ENCODE measurements at places on chromosomes 16 and 17. TPM values are rescaled to one million over a fixed set of nuclear protein-coding genes. Genes with fewer than 3 reads are reported as not detected.

The STAC2 gene
- not detected for total RNA-seq

The APOH gene
- 0.27 TPM for total RNA-seq

GRCh38 chr17:75773808-75774470, 8.9 kb upstream of the GALK1 start:
- H3K4me3 ChIP-seq, result peak overlapping the region; percentile 24
- H3K27me3 ChIP-seq, result no peaks in the 10 kb centered on the region
- DNase-seq, result no peak
- H3K27ac ChIP-seq, result peak overlapping the region; percentile 73

- no peaks in the 10 kb centered on the region for H3K36me3 ChIP-seq
- no peaks in the 10 kb centered on the region for H3K27me3 ChIP-seq
- H3K27ac ChIP-seq, result no peak overlapping the region
- DNase-seq, result no peak
Observed at GRCh38 chr17:70603226-70603625, 433.9 kb downstream of the KCNJ2 start.

DNA sequence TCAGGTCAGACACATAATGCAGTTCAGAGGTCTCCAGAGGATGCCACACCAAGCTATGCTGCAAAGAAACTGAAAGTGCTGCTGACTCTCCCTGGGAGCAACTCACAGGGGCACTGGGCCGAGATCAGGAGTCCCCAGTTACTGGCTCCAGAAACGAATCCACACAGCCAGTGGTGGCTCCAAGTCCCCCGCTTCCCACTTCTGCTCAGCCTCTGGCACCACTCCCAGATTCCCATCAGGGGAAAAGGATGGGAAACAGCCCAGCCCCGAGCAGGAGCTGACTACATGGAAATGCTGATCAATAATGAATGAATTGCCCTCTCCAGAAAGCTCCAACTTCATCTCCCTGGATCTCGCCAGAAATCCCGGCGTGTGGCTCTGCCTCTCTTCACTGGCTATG, 62.3 kb upstream of the CDH5 start:
- H3K36me3 ChIP-seq, result no peaks in the 10 kb centered on the region
- peaks cover 44% of the 10 kb centered on the region for H3K27me3 ChIP-seq
- no peak overlapping the region for H3K27ac ChIP-seq
- H3K4me3 ChIP-seq, result no peak overlapping the region

DNA sequence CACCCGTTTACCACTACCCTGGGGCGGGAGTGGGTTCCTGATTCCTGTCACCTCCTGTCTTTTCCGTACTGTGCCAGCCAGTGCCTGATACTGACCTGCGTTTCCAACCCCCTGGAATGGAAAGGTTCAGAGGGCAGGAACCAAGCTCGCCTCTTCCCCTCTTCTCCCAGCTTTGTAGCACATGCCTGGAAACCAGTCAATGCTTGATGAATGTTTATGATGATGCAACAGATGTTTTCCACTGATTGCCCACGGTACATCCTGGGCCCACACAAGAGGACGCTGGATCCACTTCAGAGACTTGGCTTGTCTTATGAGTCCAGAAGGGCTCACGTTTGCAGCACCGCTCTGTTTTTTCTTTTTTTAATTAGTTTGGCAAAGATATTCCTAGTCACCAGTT, 262.0 kb downstream of the CPPED1 start:
- no peaks in the 10 kb centered on the region for H3K36me3 ChIP-seq
- peaks cover 4% of the 10 kb centered on the region for H3K4me1 ChIP-seq
- no peak for DNase-seq
- H3K4me3 ChIP-seq, result no peak overlapping the region

GRCh38 chr16:72500545-72500944, 328.6 kb upstream of the PMFBP1 start:
- no peaks in the 10 kb centered on the region for H3K27me3 ChIP-seq
- no peak for DNase-seq
- peaks cover 2% of the 10 kb centered on the region for H3K4me1 ChIP-seq
- H3K4me3 ChIP-seq, result no peak overlapping the region
